ENCODE measurements at places on chromosomes 11 and 22.

DNA sequence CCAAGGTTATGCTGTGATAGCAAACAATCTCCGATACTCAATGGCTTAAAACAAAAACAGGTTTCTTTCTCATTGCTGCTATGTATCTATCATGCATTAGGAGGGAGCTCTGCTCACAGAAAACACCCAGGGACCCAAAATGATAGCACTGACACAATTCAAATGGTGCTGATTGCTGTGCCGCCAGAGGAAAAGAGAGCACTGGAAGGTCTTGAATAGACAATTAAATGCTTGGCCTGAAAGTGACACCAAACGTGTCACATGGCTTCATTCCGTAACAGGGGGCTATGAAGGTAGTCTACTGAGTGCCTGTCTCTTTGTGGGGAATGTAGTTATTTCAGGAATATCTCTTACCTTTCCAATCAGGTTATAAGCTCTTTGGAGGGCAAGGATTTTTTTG is 94.2 kb downstream of the FAR1 start:
- no peaks in the 10 kb centered on the region for H3K4me1 ChIP-seq
- H3K27ac ChIP-seq: no peak overlapping the region
- H3K36me3 ChIP-seq: no peaks in the 10 kb centered on the region
- H3K27me3 ChIP-seq: peaks cover 9% of the 10 kb centered on the region
- no peak overlapping the region for H3K4me3 ChIP-seq
- no peak for DNase-seq

DNA sequence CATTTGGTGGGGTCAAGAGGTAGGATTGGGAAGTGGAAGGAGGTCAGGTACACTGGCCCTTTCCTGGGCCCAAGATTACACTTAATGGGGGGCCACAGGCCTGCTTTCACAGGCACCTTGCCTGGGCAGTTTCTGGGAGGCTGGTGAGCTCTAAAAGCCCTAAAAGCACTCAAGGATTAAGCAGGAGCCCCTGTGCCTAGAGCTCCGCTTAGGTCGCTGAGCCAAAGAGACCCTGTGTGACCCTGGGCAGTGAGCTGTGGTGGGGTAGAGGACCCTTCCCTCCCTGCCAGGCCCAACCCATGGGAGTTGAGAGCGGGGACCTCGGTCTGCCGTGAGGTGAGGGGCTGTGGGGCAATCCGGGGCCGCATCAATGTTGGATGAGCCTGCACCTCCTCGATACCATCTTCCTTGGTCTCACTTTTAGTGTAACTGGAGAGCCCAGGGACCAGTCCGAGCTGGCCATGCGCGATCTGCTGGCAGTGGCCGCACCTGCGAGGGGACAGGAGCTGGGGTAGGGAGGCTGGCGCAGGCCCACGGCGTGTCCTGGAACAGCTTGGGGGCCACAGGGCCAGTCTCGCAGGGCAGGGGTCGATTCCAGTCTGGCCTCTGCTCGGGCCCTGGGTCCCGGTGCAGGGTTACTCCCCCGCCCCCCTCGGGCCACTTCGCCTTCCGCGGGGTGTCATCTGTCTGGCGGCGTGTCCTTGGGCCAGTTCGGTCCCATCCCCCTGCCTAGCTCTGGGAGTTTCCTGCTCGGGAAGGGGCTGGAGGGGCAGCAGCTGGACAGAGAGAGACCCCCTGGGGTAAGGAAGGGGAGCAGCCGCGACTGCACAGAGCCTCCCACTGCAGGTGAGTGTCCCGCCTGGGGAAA is 44.3 kb downstream of the EIF3F start:
- peaks cover 2% of the 10 kb centered on the region for H3K4me1 ChIP-seq
- no peak for DNase-seq
- peaks cover 18% of the 10 kb centered on the region for H3K27me3 ChIP-seq
- H3K27ac ChIP-seq: no peak overlapping the region
- H3K36me3 ChIP-seq: no peaks in the 10 kb centered on the region

DNA sequence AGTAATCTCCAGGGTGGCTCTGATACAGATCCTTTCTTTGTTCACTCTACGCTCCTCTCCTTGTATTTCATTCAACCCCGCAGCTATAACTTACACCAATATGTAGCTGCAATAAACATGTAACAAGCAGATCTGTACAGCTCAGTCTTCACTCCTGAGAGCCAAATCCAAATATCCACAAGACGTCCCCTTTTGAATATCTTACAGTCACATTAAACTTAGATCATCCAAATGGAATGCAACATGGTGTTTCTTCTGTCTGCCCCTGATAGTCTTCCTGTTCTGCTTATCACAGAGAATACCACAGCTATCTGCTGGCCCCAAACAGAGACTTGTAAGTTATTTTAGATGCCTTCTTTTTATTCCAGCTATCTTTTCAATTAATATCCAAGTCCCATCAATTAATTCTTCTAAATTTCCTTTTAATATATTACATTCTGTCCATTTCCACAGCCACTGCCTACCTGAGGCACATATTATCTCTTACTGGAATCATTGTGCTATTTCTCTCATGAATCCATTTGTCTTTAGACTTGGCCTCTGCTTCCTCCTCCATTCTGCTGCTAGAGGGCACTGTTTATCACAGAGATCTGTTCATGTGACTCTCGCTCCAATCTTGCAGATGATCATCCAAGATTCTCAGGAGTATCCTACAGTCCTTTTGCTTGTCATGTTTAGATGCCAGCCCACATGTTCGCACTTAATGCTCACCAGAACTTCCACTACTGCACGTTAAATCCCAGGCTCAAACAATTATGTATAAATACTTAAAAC is 908.6 kb downstream of the NTM start:
- H3K27ac ChIP-seq: no peak overlapping the region
- no peak for DNase-seq
- no peaks in the 10 kb centered on the region for H3K36me3 ChIP-seq
- H3K27me3 ChIP-seq: no peaks in the 10 kb centered on the region
- no peaks in the 10 kb centered on the region for H3K4me1 ChIP-seq
- no peak overlapping the region for H3K4me3 ChIP-seq

- peaks cover 6% of the 10 kb centered on the region for H3K27me3 ChIP-seq
- no peak overlapping the region for H3K27ac ChIP-seq
- DNase-seq: no peak
- H3K4me3 ChIP-seq: no peak overlapping the region
- H3K4me1 ChIP-seq: no peaks in the 10 kb centered on the region
Observed at GRCh38 chr22:28398981-28399380, 280.7 kb downstream of the TTC28 start.
